T-helper 9 cell (primary cell): ENCODE measurements at places on chromosomes 7 and 10.

DNA sequence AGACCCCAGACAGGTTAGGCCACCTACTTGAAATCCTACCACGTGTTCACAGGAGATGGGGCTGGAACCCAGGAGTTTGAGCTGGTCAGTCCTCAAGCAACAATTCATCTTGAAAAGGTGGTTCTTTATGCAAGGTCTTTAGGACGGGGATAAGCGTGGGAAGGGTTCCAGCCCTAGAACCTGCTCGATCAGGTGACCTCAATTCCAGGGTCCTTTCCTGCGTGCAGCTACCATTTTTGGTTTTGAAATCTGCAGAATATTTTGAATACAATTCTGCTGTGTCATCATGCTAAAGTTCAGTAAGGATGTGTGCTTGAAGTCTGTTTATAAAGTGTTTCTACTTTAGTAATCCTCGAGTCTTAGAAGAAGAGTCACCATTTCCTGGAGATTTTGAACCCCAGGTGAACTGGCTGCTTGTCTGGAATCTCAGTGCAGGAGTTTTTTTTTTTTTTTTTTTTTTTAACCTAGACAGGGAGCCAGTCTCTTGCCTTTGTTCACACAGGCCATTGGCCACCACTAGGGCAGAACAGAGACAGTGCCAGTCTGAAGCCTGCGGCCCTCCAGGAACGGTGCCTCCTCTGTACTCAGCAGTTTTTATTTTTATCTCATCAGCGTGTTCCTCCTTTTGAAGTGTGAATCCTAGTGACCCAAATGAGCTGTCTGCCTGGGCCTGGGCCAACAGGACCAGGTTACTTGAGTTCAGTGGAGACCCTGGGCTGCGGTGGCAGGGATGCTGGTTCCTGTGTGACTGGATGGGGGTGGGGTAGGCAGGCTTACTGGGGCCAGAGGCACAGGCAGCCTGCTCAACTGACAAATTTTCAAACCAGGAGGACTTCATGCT lies 54.6 kb downstream of the EEPD1 start:
- DNase-seq: peak; percentile 52

DNA sequence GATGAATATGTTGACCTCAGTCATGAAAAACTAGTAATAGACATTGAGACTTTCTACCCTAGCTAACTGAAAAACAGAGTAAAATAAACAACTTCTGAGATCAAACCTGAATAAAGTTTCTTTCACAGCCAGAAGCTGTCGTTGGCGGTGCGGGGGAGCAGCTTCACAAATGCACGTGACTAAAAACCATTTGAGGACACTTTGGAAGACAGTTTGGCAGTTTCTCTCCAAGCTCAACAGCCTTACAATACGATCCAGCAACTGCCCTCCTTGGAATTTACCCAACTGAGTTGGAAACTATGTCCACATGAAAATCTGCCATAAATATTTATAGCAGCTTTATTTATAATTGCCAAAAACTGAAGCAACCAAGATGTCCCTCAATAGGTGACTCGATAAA lies 63.1 kb downstream of the CYTH3 start:
- no peak for DNase-seq

DNA sequence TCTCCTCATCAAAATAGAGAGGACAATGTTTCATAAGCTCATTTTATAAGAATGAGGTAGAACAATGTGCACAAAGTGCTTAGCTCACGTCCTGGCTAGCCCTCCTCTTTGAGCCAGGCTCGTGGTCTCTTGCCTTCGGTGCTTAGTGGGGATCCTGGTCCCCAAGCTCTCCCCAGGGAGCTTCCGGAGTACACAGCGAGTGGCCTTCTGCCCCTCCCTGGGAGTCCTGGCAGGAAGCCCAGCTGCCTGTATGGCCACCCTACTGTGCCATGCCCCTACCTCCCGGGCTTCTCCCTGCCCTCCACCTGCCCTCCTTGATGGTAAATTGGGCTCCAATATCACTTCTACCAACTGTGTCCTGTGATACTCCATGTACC lies 868 bp downstream of the MYO1G start:
- no peak for DNase-seq

- no peak for DNase-seq
Observed at GRCh38 chr7:20244334-20245120, 27.3 kb upstream of the MACC1 start.

DNA sequence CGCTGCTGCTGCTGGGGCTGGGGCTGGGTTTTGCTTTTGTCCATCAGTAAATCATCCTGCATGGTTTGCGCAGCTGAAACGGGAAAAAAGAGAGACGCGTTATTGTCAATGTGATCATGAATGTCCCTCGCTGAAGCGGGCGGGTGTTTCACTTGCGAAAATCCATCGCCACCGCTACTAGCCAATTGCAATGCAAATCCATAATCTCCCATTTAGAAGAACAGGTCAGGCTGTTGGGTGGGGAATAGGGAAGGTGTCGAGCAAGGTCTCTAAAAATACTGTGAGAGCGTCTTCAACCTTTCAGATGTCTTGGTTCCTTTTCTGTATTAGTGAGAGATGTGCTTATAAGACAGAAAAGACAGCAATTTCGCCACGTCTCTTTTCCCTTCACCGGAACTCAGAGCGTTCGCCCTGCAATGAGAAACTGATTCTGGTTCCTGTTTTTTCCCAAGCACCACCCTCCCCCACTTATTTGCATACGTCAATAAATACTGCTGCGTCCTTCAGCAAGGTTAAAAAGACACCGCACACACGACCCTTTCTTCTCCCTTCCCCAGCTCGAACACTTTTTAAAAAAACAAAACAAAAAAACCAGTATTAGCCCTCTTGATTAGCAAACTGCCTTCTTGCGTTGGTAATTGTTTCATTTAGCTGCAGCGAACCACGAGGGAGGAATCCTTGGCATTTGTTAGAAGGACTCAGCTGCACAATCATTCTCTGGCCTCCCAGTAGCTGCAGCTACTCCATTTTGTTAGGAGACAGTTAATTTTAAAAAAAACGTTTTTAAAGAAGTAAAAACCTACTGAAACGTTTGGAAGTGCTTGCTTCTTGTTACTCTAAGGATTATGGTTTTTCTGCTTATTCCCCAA lies 50.4 kb downstream of the CPEB3 start:
- DNase-seq: peak; percentile 3

DNA sequence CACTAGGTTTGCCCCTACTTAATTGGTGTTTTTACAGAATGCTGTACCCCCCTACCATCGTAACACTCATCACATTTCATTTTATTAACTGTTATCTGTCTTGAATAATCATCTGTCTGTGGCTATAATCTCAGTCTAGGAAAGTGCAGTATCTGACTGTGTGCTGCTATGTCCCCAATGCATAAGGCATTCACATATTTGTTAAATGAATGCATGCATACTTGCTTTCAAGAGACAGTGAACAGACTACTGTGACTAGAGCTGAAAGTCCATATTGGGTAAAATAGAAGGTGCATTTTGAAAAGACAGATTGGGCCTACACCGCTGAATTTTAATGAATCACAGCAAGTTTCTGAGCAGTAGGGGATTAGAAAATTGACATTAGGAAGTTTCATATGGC lies 112.3 kb downstream of the ARHGAP12 start:
- DNase-seq: no peak

- no peak for DNase-seq
Observed at GRCh38 chr10:105540381-105540780, 899.3 kb downstream of the SORCS3 start.

GRCh38 chr7:135713836-135714470 lies 14.0 kb downstream of the SLC13A4 start:
- DNase-seq: no peak

GRCh38 chr7:120996333-120996987 lies 7.9 kb downstream of the CPED1 start:
- peak; percentile 32 for DNase-seq

- DNase-seq: no peak
Observed at GRCh38 chr10:73906524-73907447, 4.1 kb upstream of the PLAU start.

DNA sequence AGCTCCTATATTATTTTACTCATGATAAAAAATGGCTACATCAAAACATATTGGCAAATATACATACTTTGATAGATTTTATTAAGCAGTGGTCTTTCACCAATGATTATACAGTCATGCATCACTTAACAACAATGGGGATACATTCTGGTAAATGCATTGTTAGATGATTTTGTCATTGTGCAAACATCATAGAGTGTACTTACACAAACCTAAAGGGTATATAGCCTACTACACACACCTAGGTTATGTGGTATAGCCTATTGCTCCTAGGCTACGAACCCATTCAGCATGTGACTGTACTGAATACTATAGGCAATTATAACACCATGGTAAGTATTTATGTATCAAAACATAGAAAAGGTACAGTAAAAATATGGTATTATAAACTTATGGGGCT lies 98.9 kb upstream of the IL6 start:
- no peak for DNase-seq

DNA sequence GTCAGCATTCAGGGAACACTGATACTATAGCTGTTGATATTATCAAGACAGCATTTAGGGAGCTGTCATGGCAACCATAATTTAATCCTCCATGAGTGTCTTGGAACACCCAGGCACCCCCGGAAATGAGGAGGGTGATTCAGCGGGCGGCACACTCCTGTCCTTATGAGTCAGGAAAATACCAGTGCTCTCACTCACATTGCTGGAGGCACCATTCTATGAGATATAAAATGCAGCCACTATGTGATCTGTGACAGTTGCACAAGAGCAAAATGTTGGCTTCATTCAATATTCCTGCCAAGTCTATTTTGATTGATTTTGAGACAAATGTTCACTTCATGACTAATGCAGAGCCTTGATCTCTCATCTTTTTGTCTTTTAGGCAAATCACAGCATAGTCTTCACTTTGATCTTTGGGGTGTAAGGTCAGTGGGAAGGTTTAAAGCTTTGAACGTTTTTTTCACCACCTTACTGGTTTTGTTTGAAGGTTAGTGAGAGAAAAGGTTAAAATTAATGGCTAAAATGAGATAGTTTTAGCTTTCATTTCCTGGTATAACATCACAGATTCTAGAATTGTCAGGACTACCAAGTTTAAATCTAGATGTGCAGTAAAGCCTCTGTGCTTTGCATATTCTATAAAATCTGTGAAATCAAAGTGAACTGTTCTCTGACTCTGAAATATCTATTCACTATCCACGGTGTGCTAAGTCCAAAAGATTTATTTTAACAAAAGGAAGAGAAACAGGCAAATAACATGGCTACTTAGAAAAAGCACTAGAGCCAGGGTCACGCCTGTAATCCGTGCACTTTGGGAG lies 12.4 kb upstream of the ARHGAP12 start:
- DNase-seq: no peak

GRCh38 chr7:122199171-122199570 lies 55.1 kb upstream of the AASS start:
- DNase-seq: no peak

DNA sequence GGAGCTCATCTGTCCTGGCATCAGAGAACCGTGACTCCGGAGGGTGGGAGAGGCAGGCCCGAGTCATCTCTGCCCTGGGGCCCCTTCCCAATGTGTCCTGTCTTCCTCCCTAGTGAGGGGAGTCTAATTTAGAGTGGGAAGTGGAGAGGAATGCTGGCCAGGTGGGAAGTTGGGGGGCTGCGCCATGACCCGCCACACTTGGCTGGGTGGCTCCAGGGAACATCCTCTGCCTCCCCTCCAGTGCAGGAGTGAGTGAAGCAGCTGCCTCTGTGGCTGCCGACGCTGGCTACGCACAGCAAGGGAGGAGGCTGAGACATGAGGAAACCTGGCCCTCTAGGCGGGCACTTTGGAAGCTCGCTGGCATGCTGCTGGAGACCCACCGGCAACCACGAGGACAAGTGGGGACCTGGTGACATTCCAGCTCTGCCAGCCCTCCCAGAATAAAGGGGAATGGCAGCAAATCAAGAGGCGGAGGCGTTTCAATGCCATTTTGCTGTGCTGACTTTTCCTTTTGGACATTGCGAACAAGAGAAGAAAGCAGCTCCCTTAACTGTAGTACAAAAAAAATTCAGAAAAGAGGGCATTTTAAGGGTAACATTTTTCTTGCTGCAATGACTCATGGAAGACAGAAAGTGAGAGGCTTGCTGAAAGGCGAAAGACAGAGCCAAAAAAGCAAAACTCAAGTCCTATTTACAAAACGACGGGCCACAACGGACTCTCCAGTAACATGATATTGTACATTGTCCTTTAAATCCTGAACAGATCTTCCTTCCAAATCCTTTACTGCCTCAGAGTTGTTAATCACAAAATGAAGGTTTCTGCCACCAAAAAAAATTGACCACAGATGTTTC lies 121.2 kb upstream of the PITRM1 start:
- DNase-seq: no peak

DNA sequence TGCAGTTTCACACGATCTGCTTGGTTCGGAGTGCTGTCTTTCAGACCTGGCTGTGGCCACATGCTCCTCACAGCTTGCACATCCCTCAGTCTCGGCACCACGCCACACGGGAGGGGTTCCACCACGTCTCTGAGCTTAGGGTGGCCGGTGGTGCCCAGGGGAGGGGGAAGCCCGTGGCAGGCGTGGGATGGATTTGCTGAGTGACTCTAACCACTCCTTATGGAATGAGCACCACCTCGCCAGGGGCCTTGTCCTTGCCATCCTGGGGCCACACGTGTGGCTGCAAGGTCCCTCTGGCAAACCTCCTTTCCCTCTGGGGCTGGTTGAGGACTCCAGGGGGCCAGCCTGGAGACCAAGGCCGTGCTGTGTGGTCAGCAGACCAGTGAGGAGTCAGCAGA lies 29.1 kb upstream of the FAM20C start:
- no peak for DNase-seq

- no peak for DNase-seq
Observed at GRCh38 chr10:79159785-79160184, 91.0 kb downstream of the ZMIZ1 start.

GRCh38 chr10:28214219-28214618 lies 88.6 kb downstream of the MPP7 start:
- DNase-seq: no peak

DNA sequence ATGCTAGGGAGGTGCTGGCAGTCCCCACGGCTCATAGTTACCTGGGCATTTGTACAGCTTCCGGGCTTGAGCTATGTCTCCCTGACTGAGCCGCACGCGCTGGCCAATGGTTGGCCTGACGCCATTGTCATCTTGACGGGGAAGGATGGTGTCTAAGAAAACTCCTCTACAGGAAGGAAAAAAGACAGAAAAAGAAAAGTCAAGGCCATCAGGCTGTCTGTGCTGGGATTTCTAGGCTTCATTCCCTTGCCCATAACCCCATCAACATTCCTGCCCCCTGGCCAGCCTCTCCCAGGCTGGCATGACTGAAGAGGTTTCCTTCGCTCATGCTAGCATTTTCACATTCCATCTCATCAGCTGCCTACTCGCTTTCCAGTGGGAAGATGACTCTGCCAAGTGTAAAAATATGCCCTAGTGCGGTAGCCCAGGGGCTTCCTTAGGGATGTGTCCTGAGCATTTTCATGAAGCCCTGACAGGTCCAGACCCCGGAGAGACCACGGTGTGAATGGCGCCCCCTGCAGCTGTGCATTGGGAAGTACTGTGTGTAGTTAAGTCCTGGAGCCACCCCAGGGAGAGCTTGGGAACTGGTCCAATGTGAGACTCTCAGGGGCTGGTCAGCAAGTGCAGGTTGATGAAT lies 54.5 kb upstream of the OPALIN start:
- DNase-seq: no peak
